Thyroid gland (tissue), 4 donors: ENCODE measurements at places on chromosomes 5 and 9. TPM values are rescaled to one million over a fixed set of nuclear protein-coding genes. Genes with fewer than 3 reads are reported as not detected.

- no peak overlapping the region for H3K4me3 ChIP-seq
- H3K4me1 ChIP-seq, result peaks cover 5% of the 10 kb centered on the region
- H3K27ac ChIP-seq, result no peak overlapping the region
- H3K27me3 ChIP-seq, result peaks cover 12% of the 10 kb centered on the region
Measured at GRCh38 chr9:8860925-8861324, 1061.3 kb upstream of the DMAC1 start.

- no peak overlapping the region for H3K27ac ChIP-seq
- H3K36me3 ChIP-seq, result peaks cover 8% of the 10 kb centered on the region
- no peak overlapping the region for H3K4me3 ChIP-seq
- H3K4me1 ChIP-seq, result no peaks in the 10 kb centered on the region
Measured at GRCh38 chr9:130471411-130472183, 26.8 kb downstream of the ASS1 start.

DNA sequence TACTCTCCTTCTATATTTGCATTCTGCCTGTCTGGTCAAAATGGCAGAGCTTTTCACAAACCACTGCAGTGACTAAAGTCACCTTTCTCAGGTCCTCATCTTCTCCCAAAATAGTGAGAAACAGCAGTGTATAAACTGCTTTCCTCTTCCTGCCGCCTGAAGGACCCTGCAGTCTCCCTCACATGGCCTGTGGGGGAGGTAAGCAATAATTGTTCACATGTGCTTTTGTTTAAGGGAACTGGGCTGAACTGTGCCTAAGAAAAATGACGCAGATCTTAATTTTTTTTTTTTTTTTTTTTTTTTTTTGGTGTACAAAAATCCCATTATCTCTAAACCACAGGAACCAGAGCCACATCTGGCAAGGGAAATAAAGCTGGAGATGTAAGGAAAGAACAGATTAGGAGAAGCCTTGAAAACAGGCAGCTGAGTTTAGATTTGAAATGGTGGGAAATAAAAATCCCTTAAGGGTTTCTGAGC lies 131.7 kb upstream of the VLDLR start:
- H3K4me3 ChIP-seq, result no peak overlapping the region
- H3K27ac ChIP-seq, result no peak overlapping the region
- H3K27me3 ChIP-seq, result no peaks in the 10 kb centered on the region
- DNase-seq, result no peak
- peaks cover 20% of the 10 kb centered on the region for H3K4me1 ChIP-seq

GRCh38 chr5:180366326-180366725 lies 13.2 kb upstream of the GFPT2 start:
- peak; percentile 57 for DNase-seq
- no peaks in the 10 kb centered on the region for H3K27me3 ChIP-seq
- no peak overlapping the region for H3K4me3 ChIP-seq
- peaks cover 7% of the 10 kb centered on the region for H3K4me1 ChIP-seq
- peak overlapping the region; percentile 3 for H3K27ac ChIP-seq
- no peaks in the 10 kb centered on the region for H3K36me3 ChIP-seq

The MRRF gene
- 40.9 TPM for total RNA-seq

The NUP188 gene
- total RNA-seq, result 34.0 TPM

The KIF12 gene
- 41.9 TPM for total RNA-seq

The MATR3 gene
- total RNA-seq, result 343 TPM
